ENCODE measurements at places on chromosomes 4 and X. TPM values are rescaled to one million over a fixed set of nuclear protein-coding genes. Genes with fewer than 3 reads are reported as not detected.

SSX1 gene
- total RNA-seq, result not detected

GPR82 gene
- not detected for total RNA-seq

- DNase-seq, result no peak
Observed at GRCh38 chr4:125123570-125124109, 191.1 kb upstream of the FAT4 start.

GRCh38 chrX:48934581-48935300 is 15.9 kb upstream of the PIM2 start:
- no peak for DNase-seq

Measured in renal cortical epithelial cell (primary cell).